ENCODE measurements at places on chromosomes 1 and 21. TPM values are rescaled to one million over a fixed set of nuclear protein-coding genes. Genes with fewer than 3 reads are reported as not detected.

Gene CELA3B
- not detected for total RNA-seq

Gene EXOSC10
- 40.4 TPM for total RNA-seq

Gene TENT5C
- 4.9 TPM for total RNA-seq

Gene C1orf53
- total RNA-seq: 2.4 TPM

Gene ERG
- total RNA-seq: 0.82 TPM

Gene GADD45A
- total RNA-seq: 6.1 TPM

Gene GLIS1
- total RNA-seq: not detected

Gene TRIM33
- 74.6 TPM for total RNA-seq

All from frontal cortex (tissue), 4 donors.